A549 treated with ZK216348 at 1 μM for 4 hours (cell line): ENCODE measurements at places on chromosomes 12 and 14. TPM values are rescaled to one million over a fixed set of nuclear protein-coding genes. Genes with fewer than 3 reads are reported as not detected.

Gene PAX9
- 2.6 to 3.7 TPM (median 2.8 TPM) in 5 replicates for total RNA-seq

Gene INHBC
- 0.07 TPM in 1 of 5 replicates, not detected in the others for total RNA-seq

Gene NGB
- total RNA-seq = not detected in 5 replicates

Gene SPIC
- total RNA-seq = not detected in 5 replicates

Gene CMKLR1
- not detected in 5 replicates for total RNA-seq

Gene OR8S1
- total RNA-seq = not detected in 5 replicates

Gene RTN1
- not detected in 5 replicates for total RNA-seq

Gene KCNA5
- not detected in 5 replicates for total RNA-seq

Gene ANKRD33
- not detected in 5 replicates for total RNA-seq

Gene RDH16
- 0.11 to 0.24 TPM (median 0.14 TPM) in 4 of 5 replicates, not detected in the other for total RNA-seq

Gene PIANP
- total RNA-seq = 0.68 to 1.3 TPM (median 0.97 TPM) in 5 replicates

Gene GPRC5D
- not detected in 5 replicates for total RNA-seq

Gene TTC6
- total RNA-seq = 0.33 to 0.49 TPM (median 0.39 TPM) in 4 of 5 replicates, not detected in the other

Gene ACOT6
- total RNA-seq = not detected in 5 replicates

Gene PRH1
- total RNA-seq = 2.2 to 5.4 TPM (median 2.9 TPM) in 5 replicates

Gene DIABLO
- total RNA-seq = 68.5 to 79.1 TPM (median 72.0 TPM) in 5 replicates

Gene OR4K13
- not detected in 5 replicates for total RNA-seq

Gene CD163L1
- 0.16 to 0.51 TPM (median 0.20 TPM) in 5 replicates for total RNA-seq

Gene KLRG1
- total RNA-seq = 1.2 to 1.7 TPM (median 1.6 TPM) in 5 replicates

Gene TAS2R7
- not detected in 5 replicates for total RNA-seq

Gene PRR4
- 1.2 to 2.5 TPM (median 1.9 TPM) in 5 replicates for total RNA-seq
